ENCODE measurements at places on chromosomes 1 and 21. TPM values are rescaled to one million over a fixed set of nuclear protein-coding genes. Genes with fewer than 3 reads are reported as not detected.

The AQP10 gene
- not detected for total RNA-seq

The HPCAL4 gene
- total RNA-seq = not detected

The ADCY10 gene
- not detected for total RNA-seq

The CDCA8 gene
- not detected for total RNA-seq
